EH (cell line): ENCODE measurements at places on chromosomes 12 and 14.

- no peak for DNase-seq
Measured at GRCh38 chr12:28180786-28181185, 9.5 kb upstream of the CCDC91 start.

DNA sequence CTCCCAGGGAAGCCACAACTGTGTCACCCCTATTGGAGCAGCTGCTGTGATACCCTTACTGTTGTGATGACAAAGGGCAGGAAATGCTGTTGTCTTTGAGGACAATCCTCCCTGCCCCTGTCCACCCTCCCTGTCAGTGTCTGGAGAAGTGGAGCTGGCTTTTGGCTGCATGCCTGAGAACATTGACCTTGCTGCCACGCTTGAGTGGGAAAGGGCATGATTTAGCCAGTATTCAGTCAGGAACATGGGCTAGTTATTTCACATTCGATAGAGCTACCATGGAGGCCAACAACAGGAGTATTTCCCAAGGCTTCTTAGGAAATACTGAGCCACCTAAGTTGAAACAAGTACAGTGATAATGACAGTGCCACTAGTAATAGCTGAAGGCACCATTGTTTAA is 59.4 kb downstream of the MYRFL start:
- DNase-seq, result no peak

- DNase-seq, result no peak
Measured at GRCh38 chr12:111827907-111828306, 14.1 kb upstream of the MAPKAPK5 start.

GRCh38 chr12:77402716-77403115 is 337.3 kb upstream of the E2F7 start:
- peak; percentile 18 for DNase-seq

GRCh38 chr14:91890291-91890749 is 23.0 kb upstream of the TC2N start:
- DNase-seq, result no peak

GRCh38 chr14:56745097-56745496 is 65.2 kb downstream of the OTX2 start:
- no peak for DNase-seq

DNA sequence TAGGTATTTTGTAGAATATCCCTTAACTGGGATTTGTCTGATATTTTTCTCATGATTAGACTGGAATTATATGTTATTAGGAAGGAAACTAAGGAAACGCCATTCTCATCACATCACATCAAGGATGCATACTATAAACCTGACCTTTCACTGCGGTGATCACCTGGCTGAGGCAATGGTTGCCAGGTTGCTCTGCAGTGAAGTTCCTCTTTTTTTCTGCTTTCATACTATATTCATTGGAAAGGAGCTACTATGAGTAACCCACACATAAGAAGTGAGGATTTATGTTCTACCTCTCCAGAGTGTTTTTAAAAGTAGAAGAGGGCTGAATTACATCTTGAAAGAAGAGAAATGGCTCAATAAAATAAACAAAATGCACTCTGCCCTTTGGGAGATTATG is 31.0 kb upstream of the GRIP1 start:
- no peak for DNase-seq

- peak; percentile 34 for DNase-seq
Measured at GRCh38 chr12:123150275-123150743, 581 bp downstream of the PITPNM2 start.

DNA sequence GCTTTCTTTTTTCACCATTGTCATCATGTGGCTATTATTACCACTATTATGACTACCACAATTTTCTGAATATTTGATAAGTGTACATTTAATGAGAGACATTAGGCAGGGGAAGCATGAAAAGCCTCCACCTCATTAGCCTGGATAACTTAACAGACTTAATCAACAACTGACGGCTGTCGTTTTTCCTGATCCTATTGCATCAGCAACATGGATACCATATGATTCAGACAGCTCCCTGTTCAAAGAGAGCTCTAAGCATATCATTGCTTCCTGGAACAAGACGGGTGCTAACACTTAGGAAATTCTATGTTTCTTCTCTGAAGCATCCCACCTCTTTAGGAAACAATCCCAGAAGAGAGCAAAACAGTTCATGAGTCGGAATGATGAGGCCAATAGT is 765.2 kb downstream of the NOVA1 start:
- no peak for DNase-seq

DNA sequence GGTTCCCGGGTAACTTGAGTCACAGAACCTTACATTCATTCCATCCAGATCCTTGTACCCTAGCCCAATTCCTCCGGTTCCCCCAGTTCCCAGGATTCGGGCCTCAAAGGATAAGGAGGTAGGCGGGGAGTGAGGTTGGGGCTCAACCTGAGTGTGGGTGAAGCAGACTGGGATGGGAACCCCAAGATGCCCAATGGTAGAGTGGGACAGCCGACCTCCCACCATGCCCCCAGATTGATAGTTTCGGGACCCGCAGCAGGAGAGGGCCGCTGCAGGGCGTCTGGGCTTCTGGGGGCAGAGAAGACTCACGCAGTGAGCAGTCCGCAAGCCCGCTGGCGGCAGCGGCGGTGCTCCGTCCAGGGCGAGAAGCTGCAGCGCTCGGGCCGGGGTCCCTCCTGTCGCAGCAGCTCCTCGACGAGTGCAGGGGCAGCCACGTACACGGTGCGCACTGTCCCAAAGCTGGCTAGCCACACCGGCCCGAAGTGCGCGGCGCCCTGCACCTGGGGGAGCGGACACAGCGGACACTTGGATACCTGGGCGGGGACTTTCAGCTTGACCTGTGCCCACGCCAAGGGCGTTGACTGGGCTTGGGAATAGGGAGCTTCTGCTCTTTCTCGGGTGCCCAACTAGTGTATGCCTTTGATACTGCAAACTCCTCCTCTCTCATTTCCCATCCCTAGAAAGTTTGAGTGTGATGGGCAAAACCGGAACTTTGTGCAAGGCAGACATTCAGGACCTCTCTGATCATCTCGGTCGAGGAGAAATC is 997 bp downstream of the CYP27B1 start:
- no peak for DNase-seq

- no peak for DNase-seq
Measured at GRCh38 chr12:132259364-132259871, 70.0 kb downstream of the GALNT9 start.

DNA sequence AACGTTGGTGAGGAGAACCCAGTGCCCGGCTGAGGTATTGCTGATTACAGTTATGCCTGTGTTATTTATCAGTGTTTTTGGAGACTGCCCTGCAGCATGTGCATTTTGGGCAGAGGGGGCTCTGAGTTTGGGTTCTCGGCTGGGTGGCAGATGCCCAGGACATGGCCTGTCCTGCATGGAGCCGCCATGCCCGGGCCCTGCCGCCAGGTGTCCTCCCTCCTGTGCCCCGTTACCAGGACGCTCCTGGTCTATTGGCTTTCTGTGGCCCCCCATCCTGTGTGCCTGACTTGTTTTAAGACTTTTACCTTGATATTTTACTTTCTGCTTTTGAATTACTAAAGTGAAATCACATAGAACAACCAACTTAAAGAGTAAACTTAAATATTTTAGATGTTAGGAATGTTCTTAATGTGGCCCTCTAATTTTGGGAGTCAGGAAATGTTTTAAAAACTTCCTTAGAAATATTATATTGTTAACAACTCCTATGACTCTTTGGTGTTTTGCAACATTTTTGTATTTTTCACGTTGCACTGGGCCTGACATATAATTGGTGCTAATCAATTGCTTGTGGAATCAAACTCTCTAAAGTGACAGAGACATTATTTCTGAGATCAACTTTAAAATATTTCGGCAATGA is 51.8 kb downstream of the PRIMA1 start:
- DNase-seq, result no peak

DNA sequence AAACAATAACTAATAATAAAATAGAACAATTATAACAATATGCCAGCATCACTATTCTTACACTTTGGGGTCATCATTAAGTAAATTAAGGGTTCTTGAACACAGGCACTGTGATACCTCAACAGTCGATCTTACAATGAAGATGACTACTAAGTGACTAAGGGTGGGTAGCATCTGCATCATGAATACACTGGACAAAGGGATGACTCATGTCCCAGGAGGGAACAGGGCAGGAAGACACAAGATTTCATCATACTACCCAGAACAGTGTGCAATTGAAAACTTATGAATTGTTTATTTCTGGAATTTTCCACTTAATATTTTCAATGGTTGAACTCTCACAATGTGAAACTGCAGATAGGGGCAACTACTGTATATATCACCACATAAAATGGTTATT is 19.7 kb downstream of the TSPAN19 start:
- peak; percentile 72 for DNase-seq

GRCh38 chr12:2309647-2310046 is 256.9 kb downstream of the CACNA1C start:
- DNase-seq, result no peak
